Tibial nerve (tissue), 4 donors: ENCODE measurements at places on chromosomes 7 and 10.

- no peak for DNase-seq
These were observed 23.0 kb upstream of the GRID1 start for GRCh38 chr10:86389441-86390193.

DNA sequence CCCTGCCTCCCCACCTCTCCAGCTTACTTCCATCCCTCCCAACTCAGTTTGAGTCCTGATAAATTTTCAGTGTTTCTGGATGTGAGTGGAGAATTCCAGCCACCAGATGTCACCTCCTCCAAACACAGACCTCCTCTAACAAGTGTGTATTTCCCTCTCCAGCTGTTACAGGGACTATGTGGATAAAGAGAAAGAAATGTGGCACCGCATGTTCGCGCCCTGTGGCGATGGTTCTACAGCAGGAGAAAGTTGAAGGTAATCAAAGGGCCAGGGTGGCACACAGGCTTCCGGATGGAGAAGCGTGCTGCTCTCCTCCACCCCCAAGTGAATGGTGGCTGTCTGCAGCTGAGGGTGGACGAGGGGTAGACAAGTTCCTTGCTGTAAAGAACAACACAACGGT is 14.7 kb downstream of the FKBP6 start:
- peak; percentile 43 for DNase-seq

DNA sequence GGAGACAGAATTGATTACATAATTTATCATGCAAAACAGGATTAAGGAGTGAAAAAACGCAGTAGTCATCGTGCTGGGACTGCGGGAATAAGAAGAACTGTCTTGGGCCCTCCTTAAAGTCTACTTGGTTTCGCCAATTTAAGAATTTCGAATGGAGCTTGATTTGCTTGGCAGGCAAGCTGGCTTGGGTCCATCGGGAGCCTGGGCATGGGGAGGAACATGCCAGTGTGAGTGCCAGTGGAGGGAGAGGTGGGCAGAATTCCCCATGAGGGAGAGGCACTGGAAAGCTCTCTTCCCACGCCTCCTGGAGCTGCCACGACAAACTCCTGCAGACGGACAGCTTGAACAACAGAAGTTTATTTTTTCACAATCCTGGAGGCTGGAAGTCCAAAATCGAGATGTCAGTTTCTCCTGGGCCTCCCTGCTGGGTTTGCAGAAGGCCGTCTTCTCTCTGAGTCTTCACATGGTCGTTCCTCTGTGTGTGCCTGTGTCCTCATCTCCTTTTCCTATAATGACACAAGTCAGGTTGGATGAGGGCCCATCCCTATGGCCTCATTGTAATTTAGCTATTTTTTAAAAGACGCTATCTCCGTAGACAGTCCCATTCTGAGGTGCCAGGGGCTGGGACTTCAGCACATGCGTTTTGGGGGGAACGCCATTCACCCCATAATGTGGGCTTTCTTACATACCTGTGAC is 528.7 kb upstream of the DPP6 start:
- DNase-seq = no peak

GRCh38 chr10:27152687-27153086 is 1.5 kb downstream of the YME1L1 start:
- DNase-seq = no peak

GRCh38 chr10:29948881-29949355 is 110.5 kb downstream of the JCAD start:
- no peak for DNase-seq

GRCh38 chr7:106165337-106165736 is 53.2 kb upstream of the SYPL1 start:
- DNase-seq = no peak

GRCh38 chr10:5618042-5618441 is 48.4 kb downstream of the ASB13 start:
- no peak for DNase-seq

DNA sequence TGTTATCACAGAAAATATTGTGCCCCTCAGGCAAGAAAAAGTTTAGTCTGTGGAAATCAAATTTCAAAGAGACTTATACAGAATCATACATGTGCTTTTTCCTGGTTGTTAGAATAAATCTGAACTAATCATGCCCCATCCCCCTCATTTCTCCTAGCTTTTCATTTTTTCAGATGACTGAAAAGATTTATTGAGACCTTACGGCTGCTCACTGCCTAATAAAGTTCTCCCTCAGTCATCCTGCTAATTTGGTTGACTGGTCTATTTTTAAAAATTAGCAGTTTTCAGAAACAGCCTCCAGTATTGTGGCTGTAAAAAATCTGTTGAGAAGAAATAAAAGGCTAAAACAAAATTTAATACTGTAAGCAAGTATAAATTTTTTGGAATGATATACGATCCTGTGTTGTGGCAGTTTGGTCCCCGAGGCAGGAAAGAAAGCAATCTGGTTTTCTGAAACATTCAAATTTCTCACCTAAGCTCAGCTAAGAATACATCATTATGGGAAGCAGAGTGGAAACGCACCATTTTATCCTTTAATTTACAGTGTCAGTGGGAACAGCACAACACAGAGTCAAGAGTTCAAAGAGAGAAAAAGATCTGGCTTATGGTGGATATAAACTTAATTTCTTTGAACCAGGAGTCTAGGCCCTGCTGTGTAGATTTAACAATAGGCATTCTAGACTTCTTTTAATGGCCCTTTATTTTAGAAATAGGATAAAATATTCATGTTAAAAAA is 144.4 kb downstream of the KCND2 start:
- DNase-seq = no peak
